ENCODE measurements at places on chromosomes 4 and X.

GRCh38 chr4:10866666-10867065 is 182.1 kb upstream of the CLNK start:
- DNase-seq, result no peak

DNA sequence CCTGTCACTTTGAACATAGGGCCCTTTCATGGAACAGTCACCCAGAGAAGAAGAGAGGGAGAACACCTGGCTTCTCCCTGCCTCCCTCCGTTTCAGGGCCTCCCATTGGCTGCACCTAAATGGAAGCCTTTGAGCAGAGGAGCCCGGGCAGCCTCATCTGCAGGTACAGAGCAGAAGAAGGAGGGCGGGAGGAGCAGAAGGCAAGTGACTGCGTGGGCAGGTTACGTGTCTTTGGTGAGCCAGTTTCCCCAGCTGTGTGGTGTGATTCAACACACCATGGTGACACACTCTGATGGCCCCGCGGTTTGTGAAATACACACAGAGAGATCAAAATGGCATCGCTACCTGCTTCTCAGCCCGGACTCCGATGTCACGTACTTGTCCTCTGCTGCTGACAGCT is 431 bp downstream of the C4orf50 start:
- DNase-seq, result no peak

- DNase-seq, result peak; percentile 56
Measured at GRCh38 chrX:20521222-20521621, 254.5 kb upstream of the RPS6KA3 start.

DNA sequence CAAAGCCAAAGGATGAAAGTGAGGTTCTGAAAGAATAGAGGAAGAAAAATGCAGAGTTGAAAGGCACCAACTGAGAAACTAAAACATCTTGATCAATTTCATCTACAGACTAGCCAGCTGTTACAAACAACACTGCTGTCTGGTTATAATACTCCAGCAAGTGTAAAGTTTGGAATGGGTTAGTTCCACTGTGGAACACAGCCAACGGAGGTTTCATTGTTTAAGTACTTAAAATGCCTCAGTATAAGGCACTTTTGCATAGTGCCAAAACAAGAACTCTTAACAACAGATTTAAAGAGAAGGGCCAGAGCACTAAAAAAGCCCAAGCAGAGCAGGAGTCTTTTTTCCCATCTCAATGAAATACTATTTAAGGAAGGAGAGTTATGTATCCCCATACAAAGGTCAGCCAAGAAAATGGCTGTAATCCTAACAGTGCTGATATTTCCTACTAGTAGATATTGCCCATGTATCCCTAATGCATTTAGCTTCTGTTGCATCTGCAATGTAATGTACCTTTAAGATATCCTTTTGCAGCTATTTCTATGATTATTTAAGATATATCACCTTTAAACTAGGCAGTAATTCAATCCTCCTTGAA is 16.5 kb downstream of the ACSL4 start:
- no peak for DNase-seq

- peak; percentile 18 for DNase-seq
Measured at GRCh38 chrX:74925225-74926088, at the start of gene NEXMIF. NEXMIF (minus strand) TSS chrX:74925452.

- DNase-seq, result no peak
Measured at GRCh38 chr4:128366212-128366611, 78.6 kb upstream of the PGRMC2 start.

DNA sequence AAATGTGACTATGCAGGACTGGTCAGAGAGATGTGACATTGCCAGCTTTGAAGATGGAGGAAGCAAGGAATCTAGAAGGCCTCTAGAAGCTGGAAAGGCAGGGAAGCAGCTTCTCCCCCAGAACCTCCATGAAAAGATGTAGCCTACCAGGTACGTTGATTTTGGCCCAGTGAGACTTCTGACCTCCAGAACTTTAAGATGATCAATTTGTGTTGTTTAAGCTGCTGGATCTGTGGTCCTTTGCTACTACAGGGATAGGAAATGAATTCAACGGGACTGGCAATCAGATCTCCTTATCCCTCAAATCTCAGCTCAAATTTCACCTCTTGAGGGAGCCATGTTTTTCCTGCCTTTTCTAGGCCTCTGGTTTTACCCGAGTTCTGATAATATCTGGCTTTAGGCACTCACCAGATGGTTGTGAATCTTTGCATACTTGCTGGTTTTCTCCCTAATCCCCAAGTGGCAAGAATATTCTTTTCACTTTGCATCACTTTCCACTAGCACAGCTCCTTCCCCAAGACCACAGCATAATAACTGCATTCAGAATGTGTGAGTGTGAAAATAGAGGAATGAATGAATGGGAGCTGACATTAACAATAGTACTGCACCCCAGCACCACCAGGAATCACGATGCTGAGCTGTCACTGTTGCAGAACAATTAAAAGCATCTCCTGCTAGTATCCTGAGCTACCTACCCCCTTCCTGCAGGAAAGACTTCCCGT is 25.5 kb upstream of the TMSB4X start:
- DNase-seq, result no peak

- DNase-seq, result no peak
Measured at GRCh38 chrX:145735036-145735435, 82.6 kb upstream of the SLITRK2 start.

GRCh38 chr4:73603854-73604584 is 16.2 kb downstream of the RASSF6 start:
- peak; percentile 69 for DNase-seq

DNA sequence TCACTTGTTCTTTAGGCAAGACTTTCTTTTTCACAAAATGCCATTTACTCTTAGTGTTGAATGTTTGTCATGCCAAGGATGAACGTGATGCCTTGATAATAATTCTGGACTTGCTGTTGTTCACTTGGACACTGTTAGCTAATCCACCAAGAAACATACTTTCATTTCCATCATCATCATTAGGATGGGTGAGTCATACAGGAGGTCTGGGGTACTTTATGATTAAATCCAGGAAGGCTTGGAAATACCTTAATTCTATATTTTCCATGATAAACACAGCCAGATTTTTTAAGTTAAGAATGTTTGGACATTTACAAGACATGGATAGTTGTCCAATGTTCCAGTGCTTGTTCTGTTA is 260.7 kb upstream of the GIMD1 start:
- DNase-seq, result no peak

- no peak for DNase-seq
Measured at GRCh38 chrX:68203211-68203610, 230.1 kb downstream of the OPHN1 start.

DNA sequence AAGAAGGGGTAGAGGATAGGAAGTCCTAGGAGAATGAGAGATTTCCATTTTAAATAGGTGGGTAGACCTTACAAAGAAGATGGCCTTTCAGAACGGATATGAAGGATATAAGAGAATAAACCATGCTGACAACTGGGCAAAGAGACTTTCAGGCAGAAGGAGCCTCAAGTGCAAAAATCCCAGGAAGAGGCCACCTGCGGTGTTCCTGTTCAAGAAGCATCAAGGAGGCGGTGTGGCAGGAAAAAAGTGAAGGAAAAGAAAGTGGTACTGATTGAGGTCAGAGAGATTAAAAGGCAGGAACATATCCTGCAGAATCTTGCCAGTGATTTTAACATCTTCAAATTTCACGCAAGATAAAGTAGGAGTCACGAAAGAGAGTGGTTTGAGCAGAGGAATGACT is 172.0 kb downstream of the FSTL5 start:
- no peak for DNase-seq

GRCh38 chrX:136063340-136064079 is 78.3 kb downstream of the SLC9A6 start:
- peak; percentile 35 for DNase-seq

- peak; percentile 2 for DNase-seq
Measured at GRCh38 chrX:50430917-50431575, 39.6 kb downstream of the DGKK start.

DNA sequence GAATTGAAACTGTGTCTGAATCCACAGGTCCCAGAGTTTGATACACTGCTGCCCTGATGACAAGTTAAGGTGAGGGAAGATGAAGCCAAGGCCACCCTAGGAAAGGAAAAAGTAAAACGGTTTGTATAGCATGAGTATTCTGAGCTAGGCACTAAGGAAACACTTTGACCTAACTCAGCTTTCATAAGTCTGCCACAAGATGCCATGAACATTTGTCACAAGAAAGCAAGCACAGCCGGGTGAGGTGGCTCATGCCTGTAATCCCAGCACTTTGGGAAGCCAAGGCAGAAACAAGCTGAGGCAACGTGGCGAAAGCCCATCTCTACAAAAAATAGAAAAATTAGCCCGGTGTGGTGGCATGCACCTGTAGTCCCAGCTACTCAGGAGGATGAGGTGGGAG is 34.2 kb downstream of the ELOVL6 start:
- DNase-seq, result no peak

DNA sequence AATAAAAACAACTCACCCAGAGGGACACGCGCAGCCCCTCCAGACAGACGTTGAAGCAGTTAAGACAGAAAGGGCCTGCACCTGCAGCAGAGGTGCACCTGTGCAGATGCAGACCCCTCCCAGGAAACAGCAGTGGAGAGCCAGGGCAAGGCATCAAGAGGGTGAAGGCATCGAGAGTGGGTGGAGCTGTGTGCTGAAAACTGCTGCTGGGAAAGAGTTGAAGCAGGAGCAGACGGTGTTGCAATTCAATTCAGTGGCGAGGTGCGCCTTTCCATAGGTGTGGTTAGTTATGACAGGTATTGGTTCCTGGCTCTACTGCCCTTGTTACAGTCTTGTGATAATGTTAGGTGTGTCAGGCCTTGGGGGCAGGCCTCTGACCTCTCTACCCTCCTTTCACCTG is 16.7 kb downstream of the LETM1 start:
- DNase-seq, result no peak

DNA sequence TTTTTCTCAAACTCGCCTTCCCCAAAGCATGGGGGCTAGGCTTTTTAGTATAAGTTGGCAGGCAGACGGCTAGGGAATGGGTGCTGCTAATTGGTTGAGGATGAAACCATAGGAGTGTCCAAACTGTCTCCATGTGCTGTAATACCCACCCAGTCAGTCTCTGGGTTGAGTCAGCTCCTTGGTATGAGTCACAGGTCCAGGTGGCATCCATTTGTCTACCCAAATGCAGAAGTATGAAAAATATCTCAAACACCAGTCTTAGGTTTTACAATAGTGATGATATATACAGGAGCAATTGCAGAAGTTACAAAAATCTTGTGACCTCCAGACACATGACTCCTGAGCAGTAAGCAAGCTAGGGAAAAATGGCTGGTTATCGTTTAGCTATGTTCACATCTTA is 27.4 kb upstream of the CCSER1 start:
- peak; percentile 74 for DNase-seq
